NCI-H1092 (cell line): ENCODE measurements at places on chromosomes 4 and X.

GRCh38 chr4:187389420-187389819, 606.2 kb upstream of the ZFP42 start:
- DNase-seq = no peak

GRCh38 chrX:104113222-104113965, 1.1 kb downstream of the ZCCHC18 start:
- peak; percentile 48 for DNase-seq

GRCh38 chr4:147879676-147880075, 147.8 kb downstream of the ARHGAP10 start:
- DNase-seq = no peak

- no peak for DNase-seq
These were observed 34.4 kb downstream of the MGARP start for GRCh38 chr4:139245590-139245989.

DNA sequence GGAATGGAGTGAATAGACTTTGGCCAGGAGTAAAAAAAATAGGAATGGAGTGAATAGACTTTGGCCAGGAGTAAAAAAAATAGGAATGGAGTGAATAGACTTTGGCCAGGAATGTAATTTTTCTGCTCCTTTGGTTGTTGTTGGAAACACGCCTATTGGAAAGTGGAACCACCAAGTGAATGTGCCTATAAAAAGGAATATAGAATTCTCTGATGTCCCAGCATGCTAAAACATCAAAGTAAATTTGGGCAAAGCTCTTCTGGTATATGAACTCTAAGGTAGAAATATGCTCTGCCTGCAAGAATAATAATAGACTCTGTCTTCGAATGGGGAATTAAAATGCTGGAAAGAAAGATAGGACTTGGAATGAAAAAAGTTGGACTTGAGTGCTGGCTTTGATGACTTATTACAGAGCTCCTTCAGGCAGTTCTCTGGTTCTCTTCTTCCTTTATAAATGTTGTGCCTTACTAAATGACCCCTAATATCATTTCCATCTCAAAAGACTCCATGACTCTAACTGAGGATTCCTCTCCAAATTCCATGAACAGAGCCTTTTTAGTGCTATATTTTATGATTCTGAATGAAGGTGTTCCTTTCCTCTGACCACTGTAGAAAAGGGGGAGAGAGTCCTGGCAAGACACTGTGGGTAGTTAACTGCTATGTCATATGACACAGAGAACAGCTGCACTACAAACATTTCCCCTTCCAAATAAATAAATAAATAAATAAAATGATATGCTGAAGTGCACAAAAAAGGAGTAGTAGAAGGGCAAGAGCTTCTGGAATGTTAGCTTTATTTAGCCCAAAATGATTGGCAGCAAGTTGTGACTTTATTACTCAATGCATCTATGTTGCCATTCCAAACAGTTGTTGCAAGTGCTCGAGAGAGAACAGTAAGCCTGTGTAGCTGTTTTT, 13.5 kb upstream of the GBA3 start:
- no peak for DNase-seq

DNA sequence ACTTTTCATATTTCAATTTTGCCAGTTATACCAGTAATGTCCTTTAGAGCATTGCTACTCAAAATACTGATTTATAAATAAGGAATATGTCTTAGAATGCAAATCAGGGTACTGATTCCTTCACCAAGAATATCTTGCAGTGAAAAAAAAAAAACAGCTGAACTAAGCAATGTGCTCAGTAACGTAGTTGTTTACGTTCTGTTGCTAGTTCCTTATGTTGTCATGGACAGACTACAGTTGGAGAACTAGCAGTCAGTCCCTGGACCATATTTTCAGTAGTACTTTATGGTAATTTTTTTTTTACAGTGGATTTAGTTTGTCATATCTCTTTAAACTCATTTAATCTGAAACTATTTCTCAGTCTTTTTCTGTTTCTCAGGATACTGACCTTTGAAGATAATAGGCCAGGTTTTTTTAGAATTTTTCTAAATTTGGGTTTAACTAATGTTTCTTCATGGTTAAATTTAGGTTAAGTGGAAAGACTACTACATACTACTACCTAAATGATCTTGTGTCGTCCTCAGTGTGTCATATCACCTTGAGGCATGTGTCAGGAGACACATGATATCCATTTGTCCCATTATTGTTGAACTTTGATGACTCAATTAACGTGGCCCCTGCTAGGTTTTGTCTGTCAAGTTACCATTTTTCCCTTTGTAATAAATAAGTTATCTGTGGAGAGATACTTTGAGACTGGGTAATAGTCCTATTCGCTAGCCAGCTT, 21.0 kb downstream of the SMARCAD1 start:
- DNase-seq = no peak

DNA sequence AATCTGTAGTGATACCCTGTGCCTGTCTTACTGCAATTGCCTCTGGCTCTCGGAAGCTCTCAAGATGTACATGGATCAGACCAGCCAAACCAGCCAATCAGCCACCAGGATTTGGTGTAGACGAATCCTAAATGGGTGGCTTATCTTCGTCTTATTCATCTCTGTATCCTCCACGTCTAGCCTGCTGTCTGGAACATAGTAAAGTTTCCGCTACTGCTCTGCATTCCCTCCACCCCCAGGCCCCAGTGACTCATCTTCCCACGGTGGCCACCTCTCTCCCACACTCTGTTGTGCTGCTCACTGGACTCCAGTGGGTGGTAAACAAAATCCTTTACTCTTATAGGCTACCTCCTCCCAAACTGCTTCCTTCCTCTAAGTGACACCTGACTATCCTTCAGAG, 37.8 kb downstream of the SEPTIN6 start:
- no peak for DNase-seq

DNA sequence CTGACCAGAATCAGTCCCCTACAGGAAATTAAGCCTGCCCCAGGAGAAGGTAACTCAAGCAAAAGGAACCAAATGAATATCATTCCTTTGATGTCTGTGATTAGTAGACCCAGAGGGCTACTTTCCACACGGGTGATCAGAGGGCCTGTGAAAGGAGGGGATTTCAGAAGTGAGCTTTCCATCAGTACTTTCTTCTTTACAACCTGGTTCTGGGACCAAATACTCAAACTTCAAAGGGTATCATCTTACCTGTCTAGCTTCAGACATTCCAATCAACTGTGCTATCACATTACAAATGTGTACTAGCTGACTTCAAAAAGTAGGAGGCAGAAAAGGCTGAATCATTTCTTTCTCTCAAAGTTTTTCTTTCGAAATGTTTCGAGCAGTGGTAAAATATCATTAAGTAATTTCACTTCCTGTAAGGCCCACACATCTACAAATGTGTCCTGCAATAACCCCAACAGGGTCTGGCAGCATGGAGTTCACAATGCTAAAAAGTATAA, 23.9 kb downstream of the ACSL4 start:
- DNase-seq = no peak

DNA sequence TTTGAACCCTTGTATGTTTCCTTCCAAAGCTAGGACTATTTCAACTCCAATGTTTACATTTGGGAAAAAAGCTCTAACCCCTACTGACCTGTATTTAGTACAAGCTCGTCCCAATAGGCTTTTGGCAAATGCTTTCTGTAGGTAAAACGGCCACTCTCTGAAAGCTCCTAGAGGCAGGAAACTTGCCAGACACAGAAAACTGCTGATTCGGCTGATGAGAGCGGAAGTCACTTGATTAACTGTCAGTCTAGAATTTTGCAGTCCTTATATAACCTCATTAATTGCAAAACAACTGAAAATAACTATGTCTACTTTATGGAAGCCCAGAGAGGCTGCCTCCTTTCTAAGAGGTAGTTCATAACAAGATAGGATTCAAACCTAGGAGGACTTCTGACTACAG, 108.1 kb downstream of the TSPAN7 start:
- DNase-seq = no peak

- DNase-seq = peak; percentile 22
These were observed 8.7 kb upstream of the TADA2B start for GRCh38 chr4:7034262-7035081.

DNA sequence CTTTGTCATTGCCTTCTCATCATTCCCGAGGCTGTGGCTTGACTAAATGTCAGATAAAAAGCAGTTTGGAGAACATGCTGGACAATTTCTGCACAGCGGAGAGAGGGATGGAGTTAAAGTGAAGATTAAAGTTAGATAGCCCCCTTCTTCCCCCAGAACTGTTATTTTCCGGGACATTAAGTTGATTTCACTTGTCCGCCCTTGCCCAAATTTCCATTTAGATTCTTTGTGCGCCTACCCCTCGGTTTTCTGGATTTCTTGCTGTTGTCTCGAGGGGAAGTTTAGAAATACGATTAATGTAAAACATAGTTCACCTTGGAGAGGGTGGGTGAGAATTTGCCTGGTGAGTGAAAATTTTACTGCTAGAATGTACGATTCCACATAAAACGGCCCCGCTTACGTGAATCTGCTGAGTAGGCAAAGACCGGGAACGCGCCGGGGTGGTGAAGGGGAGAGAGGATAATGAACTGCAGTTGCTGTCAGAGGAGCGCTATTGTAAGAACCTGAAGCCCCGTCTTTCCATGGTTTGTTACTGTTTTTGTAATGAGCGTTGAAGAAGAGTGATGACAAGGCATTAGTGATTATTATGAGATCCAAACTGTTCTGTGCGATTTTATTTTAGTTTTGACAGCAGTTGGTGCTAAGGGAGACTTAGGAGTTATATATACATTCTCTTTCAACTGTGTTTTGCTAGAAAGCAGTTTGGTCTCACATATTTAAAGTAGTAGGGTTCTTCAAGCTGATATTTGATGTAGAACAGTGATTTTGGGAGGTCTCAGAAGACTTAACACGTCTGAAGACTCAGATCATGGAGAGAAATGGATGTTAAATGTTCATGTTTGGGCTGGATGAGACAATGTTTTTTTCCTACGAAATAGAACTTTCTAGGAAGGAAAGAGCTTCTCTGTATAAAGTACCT, 73.0 kb downstream of the AFF1 start:
- peak; percentile 38 for DNase-seq

- no peak for DNase-seq
These were observed 146.3 kb upstream of the CHRDL1 start for GRCh38 chrX:110941906-110942305.

- no peak for DNase-seq
These were observed 7.5 kb downstream of the ADD1 start for GRCh38 chr4:2850966-2851798.

- no peak for DNase-seq
These were observed 54.6 kb upstream of the CLDN34 start for GRCh38 chrX:9912351-9913145.

DNA sequence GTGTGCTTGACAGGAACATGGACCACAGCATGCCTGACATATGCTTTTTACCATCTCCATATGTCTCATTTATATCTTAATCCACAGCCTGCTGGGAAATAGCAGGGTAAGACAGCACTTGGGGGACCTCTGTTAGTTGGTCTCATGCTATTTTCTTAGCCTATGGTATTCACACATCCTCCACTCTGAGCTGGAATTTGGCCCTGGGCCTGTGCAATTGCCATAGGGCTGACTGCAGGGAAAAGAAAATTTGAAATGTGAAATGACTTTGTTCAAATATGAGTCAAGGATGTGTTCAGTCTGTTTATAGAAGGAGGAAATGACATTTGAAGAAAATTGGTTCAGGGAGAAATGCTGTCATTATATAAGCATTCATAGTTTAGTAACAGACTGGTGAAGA, 9.6 kb upstream of the MAP7D3 start:
- DNase-seq = no peak

- DNase-seq = peak; percentile 19
These were observed 6.0 kb downstream of the GNPDA2 start for GRCh38 chr4:44720371-44720770.

GRCh38 chr4:152535360-152535902, 461 bp downstream of the FBXW7 start:
- no peak for DNase-seq

GRCh38 chr4:82918091-82918490, 17.6 kb downstream of the THAP9 start:
- DNase-seq = no peak

DNA sequence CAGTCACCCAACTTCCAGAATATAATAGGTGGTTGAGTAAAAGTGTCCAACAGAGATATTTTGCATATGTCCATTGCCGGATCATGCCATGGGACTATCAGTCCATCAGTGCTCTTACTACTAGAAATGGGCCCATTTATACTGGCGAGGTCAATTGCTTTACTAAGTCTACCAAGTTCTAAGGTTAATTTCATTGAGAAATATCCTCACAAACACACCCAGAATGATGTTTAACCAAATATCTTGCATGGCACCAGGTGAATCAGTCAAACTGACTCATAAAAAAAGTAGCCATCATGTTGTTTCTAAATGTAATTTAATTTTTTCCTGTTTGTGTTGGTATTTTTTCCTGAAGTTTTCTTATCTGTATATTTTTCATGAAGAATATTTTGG, 1217.0 kb downstream of the RAPGEF2 start:
- DNase-seq = no peak

- no peak for DNase-seq
These were observed 47.7 kb downstream of the ARHGEF38 start for GRCh38 chr4:105599932-105600655.

DNA sequence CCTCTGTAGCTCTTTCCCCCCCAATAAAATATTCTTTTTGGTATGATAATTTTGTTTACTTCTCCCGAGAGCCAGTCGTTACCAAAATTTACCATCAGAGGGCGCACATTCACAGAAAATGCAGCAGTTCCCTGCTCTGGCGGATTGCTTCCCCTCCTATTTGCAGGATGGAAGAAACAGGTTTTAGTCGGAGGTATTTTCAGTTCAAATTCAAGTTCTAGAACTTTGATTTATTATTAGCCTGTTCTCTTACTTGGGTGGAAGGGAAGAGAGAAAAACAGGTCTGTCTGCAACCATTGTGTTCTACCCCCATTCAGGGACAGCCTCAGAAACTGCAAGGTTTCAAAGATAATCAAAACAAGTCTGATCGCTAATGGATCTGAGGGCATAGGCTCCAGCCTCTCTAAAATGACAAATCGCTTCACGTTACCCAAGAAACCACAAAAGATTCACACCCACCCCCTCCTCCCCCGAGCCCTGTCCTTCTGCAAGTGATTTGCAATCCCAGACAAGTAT, 263.8 kb upstream of the RPS6KA3 start:
- DNase-seq = peak; percentile 61

DNA sequence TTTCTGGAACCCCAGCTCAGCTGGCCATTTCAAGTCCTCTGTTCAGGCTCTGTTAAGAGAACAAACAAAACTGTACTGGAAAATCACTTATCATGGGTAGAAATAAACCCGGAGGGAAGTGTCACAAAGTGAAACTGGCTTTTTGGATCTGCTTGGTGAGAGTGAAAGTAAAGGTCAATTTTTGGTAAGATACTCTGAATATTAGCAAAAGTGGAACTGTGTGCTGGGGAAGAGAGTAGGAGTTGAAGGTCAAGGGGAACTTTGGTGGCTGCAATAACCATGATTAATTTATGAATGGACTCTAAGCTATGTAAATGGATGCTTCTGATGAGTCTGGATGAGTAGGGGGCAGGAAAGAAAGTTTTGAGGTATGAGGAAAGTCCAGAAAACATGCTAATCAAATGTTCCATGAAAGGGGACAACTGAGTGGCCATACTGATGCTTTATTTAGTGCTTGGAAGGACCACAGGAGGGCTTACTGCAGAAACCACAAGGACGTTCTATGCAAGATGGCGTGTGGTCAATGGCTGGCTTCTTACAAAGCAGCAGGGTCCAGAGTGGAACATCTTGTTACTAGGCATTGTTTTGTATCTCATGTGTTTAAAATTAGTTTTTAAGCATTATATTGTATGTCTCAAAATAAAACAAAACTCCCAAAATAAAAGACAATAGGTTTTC, 36.8 kb upstream of the TNIP3 start:
- DNase-seq = no peak
